Activated CD8-positive, alpha-beta memory T cell treated with anti-CD3 and anti-CD28 coated beads, Interleukin-2, amount 10 ng/mL, durations not matched to agents 7 days and 5 days (primary cell): ENCODE measurements at places on chromosomes 3 and 15. TPM values are rescaled to one million over a fixed set of nuclear protein-coding genes. Genes with fewer than 3 reads are reported as not detected.

SI gene
- total RNA-seq, result not detected

UACA gene
- 0.61 TPM for total RNA-seq

ARGFX gene
- total RNA-seq, result not detected

DNA sequence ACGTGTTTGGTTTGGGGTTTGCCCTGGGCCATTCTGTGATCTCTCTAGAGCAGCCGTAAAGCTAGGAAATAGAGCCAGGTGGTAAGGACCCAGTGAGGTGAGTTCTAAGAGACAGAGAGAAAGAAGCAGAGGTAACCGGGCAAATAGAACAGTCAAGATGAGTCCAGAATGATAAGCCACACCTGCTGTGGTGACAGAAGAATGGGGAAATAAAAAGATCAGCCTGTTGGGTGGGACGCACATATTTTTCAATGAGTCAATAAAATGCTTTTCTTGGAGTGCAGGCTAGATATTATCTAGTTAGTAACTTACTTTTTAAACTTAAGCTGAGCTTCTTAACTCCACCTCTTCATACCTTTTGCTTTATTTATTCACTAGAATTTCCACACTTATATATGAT, 135.0 kb downstream of the NFKBIZ start:
- H3K4me1 ChIP-seq, result peaks cover 22% of the 10 kb centered on the region
- DNase-seq, result no peak
- H3K27me3 ChIP-seq, result peaks cover 50% of the 10 kb centered on the region
- H3K4me3 ChIP-seq, result no peak overlapping the region
- peaks cover 9% of the 10 kb centered on the region for H3K36me3 ChIP-seq
- H3K27ac ChIP-seq, result no peak overlapping the region

DNA sequence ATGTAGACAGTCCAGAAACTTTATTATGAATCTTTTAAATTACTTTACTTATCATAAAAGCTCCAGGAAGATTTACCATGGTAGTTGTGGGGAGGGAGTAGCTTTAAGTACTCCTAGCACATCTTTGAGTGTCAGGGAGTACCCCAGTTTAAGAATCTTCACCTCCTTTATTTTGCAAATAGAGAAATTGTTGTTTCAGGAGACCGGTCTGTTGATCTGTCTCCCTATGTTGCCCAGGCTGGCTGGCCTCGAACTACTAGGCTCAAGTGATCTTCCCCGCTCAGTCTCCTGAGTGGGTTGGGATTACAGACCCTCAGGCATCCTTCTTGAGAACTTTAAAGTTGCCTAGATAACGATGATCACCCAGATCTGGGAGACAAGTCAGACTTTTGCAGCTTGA, 11.1 kb downstream of the FXR1 start:
- H3K4me1 ChIP-seq, result peaks cover 24% of the 10 kb centered on the region
- DNase-seq, result no peak
- H3K27ac ChIP-seq, result no peak overlapping the region
- H3K36me3 ChIP-seq, result peaks cover 16% of the 10 kb centered on the region
- H3K4me3 ChIP-seq, result no peak overlapping the region

RTP1 gene
- total RNA-seq, result not detected

GRCh38 chr3:97232393-97233034, 418.1 kb downstream of the EPHA6 start:
- no peaks in the 10 kb centered on the region for H3K4me1 ChIP-seq
- DNase-seq, result no peak
- no peaks in the 10 kb centered on the region for H3K36me3 ChIP-seq
- no peak overlapping the region for H3K27ac ChIP-seq
- no peaks in the 10 kb centered on the region for H3K27me3 ChIP-seq

VEPH1 gene
- not detected for total RNA-seq

PRR20G gene
- total RNA-seq, result not detected

- peaks cover 10% of the 10 kb centered on the region for H3K4me1 ChIP-seq
- H3K36me3 ChIP-seq, result peaks cover 63% of the 10 kb centered on the region
- no peak overlapping the region for H3K27ac ChIP-seq
- no peak overlapping the region for H3K4me3 ChIP-seq
- DNase-seq, result no peak
- H3K27me3 ChIP-seq, result no peaks in the 10 kb centered on the region
Measured at GRCh38 chr3:37026851-37027250, 33.5 kb downstream of the MLH1 start.

- peak overlapping the region; percentile 58 for H3K27ac ChIP-seq
- H3K36me3 ChIP-seq, result peaks cover 9% of the 10 kb centered on the region
- peaks cover 35% of the 10 kb centered on the region for H3K4me1 ChIP-seq
- no peaks in the 10 kb centered on the region for H3K27me3 ChIP-seq
- DNase-seq, result no peak
Measured at GRCh38 chr15:89089316-89090230, 1.3 kb downstream of the ABHD2 start.

DNA sequence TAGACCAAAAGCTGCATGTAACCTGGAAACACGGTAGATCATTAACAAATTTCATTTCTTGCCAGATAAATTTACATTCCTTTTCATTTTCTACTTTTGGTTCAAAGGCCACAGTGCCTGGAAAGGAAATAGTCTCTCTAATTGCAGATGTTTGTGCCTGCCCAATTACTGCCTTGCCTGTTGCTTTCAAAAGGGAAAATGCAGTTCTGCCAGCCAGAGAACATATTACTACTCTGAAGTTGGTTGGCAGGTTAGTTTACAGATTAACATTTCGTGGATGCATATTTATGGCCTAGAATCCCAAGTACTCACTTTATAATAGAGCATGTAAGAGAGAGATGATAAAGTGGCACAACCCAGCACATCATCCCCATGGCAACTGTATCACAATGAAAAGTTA, 124.3 kb upstream of the LRRC3B start:
- no peaks in the 10 kb centered on the region for H3K4me1 ChIP-seq
- H3K4me3 ChIP-seq, result no peak overlapping the region
- H3K27ac ChIP-seq, result no peak overlapping the region
- H3K36me3 ChIP-seq, result no peaks in the 10 kb centered on the region

FILIP1L gene
- total RNA-seq, result 2.4 TPM

RPP25 gene
- total RNA-seq, result 6.8 TPM

DNA sequence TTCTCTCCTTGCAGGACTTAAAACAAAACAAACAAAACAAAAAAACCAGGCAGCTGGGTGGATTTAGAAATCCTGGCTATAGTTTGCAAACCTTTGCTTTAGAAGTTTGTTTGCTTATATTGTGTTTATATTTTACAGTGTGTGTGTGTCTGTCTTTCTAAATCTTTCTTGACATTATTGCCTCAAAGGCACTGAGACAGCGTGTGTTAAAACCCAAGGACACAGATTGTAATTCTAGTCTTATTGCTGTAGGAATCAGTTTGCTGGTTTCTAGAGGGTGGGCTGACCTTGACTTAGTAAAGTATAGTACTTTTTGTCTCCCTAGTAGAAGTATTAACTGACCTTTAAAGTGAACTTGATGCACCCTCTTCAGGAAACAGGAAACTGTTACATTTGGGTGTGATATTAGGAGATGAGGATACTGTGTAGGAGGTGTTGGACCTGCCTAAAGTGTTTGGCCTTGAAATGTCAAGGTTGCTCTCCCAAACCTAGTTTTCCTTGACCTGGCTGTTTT, 71.0 kb downstream of the TCF12 start:
- no peak for DNase-seq
- H3K27me3 ChIP-seq, result no peaks in the 10 kb centered on the region

ARL8B gene
- total RNA-seq, result 46.8 TPM

GRCh38 chr3:87084868-87085267, 93.9 kb upstream of the VGLL3 start:
- peaks cover 10% of the 10 kb centered on the region for H3K4me1 ChIP-seq
- no peak overlapping the region for H3K4me3 ChIP-seq
- no peaks in the 10 kb centered on the region for H3K36me3 ChIP-seq
- H3K27me3 ChIP-seq, result peaks cover 12% of the 10 kb centered on the region
- DNase-seq, result no peak

DNA sequence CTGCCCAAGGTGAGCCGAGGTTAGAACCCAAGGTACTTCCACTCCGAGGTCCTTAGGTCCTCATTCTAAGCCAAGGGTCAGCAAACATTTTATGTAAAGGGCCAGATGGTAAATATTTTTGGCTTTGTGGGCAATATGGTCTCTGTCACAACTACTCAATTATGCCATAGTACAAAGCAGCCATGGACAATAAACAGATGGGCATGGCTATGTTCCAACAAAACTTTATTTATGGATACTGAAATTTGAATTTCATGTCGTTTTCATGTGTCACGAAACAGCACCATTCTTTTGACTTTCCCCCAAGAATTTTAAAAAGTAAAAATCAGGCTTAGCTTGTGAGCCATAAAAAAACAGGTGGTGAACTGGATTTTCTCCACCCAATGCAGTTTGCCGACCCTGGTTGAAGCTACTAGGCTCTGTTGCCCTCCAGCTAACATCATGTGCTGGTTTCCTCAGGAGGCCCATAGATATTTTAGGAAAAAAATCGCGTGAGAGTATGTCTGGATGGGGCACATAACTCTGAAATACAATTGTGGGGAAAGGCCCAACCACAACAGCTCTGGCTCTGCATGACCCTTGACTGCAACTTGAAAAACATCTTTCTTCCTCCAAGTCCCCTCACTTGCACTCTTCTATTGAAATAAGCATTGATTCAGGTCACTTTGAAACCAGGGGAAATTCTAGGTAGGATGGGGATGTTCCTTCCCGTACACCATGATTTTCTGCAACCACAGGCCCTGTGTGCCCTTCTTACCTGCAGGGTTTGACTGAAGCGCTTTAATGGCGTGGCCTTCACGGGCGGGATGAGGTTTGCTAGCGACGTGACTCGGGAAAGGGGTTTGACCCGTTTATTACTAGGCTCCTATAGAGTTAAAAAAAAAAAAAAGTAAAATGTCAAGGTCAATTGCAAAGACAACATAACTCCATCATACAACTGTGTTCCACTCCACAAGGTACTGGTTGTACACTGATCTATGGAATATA, 28.5 kb downstream of the ARHGEF3 start:
- no peak for DNase-seq
- peaks cover 58% of the 10 kb centered on the region for H3K4me1 ChIP-seq
- no peaks in the 10 kb centered on the region for H3K27me3 ChIP-seq
- no peak overlapping the region for H3K4me3 ChIP-seq
- no peak overlapping the region for H3K27ac ChIP-seq
- peaks cover 62% of the 10 kb centered on the region for H3K36me3 ChIP-seq

GATM gene
- total RNA-seq, result 2.7 TPM

GRCh38 chr3:21790466-21790865, 39.5 kb upstream of the ZNF385D start:
- no peak for DNase-seq
- no peaks in the 10 kb centered on the region for H3K36me3 ChIP-seq
- no peak overlapping the region for H3K4me3 ChIP-seq
- no peak overlapping the region for H3K27ac ChIP-seq

PRKCD gene
- total RNA-seq, result 18.7 TPM

MESP1 gene
- total RNA-seq, result 3.1 TPM

GRCh38 chr3:112273536-112273935, 20.5 kb downstream of the SLC9C1 start:
- no peak for DNase-seq
- H3K36me3 ChIP-seq, result no peaks in the 10 kb centered on the region
- H3K27me3 ChIP-seq, result peaks cover 19% of the 10 kb centered on the region

DNA sequence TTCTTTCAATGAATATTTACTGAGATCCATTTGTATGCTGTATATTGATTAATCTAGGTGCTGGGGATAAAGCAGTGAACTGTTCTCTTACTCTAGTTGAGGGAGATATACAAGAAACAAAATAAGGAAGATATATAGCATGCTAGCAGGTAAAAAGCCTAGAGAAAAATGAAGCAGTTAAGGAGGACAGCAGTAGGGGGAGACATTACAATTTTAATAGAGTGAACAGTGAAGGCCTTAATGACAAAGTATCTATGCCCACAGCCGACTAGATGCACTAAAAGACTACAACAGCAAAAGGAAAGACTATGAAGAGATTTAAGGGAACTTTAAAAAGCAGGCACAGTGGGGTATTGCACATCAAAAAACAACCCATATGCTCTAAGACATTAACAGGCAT, 81.4 kb downstream of the XRN1 start:
- peaks cover 1% of the 10 kb centered on the region for H3K4me1 ChIP-seq
- no peak for DNase-seq
- H3K27me3 ChIP-seq, result no peaks in the 10 kb centered on the region
- peaks cover 35% of the 10 kb centered on the region for H3K36me3 ChIP-seq
- no peak overlapping the region for H3K27ac ChIP-seq

GRCh38 chr3:183349421-183350157, 78.8 kb downstream of the MCF2L2 start:
- H3K27me3 ChIP-seq, result peaks cover 5% of the 10 kb centered on the region
- peaks cover 16% of the 10 kb centered on the region for H3K4me1 ChIP-seq
- H3K27ac ChIP-seq, result peak overlapping the region; percentile 17
- DNase-seq, result no peak
- H3K4me3 ChIP-seq, result no peak overlapping the region
- peaks cover 23% of the 10 kb centered on the region for H3K36me3 ChIP-seq

DNA sequence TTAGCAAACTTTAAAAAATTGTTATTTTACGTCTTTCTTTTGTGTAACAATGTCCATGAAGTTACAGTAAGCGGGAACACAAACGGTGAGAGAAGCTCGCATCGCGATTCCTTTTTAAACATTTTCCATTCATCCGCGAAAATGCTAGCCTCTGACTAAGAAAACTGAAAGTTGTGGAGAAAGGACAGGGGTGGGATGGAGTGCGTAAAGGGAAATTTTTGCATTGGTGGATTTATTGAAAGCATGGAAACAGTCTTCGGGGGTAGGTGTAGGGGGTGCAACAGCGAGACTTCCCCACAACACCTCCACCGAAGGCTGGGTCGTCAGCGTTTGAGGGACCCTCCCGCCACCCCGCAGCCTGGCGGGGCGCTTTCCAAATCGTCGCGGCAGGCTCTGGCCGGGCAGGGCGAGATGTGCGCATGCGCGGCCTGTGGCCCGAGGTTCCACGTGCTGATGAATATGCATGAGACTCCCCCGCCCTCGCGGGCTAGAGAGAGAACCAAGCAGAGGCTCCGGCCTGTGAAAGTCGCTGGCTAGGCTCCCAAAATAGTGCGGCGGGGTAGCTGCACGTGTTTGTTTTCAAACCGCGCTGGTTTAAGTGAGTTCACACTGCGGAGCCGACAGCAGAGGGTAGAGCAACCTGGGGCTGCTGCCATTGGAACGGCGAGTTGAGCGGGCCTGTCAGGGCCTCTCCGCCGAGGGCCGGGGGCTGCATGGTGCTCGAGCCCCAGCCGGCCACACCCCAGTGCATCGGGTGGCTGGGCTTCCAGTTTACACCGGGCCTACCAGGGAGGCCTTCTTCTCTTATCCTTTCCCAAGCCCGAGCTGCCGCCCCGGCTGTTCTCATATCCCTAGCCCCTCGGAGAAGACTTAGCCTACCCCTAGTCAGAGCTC, 9.9 kb downstream of the ZIC1 start:
- DNase-seq, result no peak
- H3K36me3 ChIP-seq, result peaks cover 3% of the 10 kb centered on the region
- no peak overlapping the region for H3K4me3 ChIP-seq
- H3K4me1 ChIP-seq, result peaks cover 2% of the 10 kb centered on the region
